H7 (cell line): ENCODE measurements at places on chromosomes 16 and 17.

DNA sequence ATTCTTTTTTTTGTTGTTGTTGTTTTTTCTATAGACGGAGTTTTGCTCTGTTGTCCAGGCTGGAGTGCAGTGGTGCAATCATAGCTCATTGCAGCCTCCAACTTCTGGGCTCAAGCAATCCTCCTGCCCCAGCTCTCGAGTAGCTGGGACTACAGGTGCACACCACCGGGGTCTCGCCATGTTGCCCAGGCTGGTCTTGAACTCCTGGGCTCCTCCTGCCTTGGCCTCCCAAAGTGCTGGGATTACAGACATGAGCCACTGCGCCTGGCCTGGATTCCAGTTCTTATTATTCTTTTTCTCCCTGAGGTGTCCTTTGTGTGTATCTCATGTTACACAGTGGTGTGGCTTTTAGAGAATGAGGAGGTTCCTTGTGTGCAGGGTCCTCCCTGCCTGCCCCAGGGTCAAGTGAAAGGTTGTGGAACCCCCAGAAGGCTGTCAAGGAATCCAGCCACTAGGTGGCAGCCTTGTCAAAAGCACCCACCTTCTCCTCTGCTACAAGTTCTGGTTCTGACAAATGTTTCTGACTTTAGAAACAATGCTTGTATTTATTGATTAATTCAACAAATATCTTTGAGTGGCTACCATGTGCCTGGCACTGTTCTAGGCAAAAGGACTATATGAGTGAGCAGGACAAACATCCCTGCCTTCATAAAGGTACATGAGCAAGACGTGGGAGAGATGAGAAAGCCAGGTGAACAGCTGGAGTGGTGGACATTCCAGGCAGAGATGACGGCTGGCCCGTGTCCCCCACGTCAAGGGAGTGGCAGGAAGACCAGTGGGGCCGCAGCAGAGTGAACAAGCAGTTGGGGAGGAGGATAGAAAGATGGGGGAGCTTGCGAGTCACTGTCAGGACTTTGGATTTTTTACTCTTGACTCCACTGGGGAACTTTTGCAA is 112.4 kb downstream of the SPECC1 start:
- peak; percentile 82 for DNase-seq

DNA sequence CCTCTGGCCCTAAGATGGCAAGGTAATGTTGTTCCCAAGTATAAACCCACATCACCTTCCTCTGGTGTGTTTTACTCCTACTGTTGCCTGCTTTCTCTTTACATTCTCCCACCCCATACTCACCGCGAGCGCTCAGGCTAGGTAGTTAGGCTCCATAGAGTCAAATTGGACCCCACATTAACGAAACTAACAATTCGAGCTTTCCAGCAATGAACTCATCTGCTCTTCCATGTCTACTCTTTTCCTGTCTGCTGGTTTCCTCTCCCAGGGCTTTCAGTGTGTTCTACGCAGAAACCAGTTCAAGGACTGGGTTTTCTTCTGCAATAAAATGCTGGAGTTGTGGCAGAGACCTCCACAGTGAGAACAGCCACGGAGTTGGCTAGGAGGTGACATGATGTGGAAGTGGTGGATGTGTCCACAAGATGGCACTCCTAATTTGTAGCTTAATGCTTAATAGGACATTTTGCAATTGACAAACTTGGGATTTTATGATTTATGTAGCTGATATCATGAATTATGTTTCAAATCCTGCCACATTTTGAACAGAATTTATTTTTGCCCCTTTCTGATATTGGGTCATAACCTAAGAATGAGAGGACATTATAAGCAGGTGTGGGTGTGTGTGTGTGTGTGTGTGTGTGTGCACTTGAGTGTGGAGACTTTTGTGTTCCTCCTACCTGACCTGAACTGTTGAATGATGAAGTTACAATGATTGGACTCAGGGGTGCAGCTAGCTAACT is 2.2 kb upstream of the UQCRC2 start:
- DNase-seq, result no peak

DNA sequence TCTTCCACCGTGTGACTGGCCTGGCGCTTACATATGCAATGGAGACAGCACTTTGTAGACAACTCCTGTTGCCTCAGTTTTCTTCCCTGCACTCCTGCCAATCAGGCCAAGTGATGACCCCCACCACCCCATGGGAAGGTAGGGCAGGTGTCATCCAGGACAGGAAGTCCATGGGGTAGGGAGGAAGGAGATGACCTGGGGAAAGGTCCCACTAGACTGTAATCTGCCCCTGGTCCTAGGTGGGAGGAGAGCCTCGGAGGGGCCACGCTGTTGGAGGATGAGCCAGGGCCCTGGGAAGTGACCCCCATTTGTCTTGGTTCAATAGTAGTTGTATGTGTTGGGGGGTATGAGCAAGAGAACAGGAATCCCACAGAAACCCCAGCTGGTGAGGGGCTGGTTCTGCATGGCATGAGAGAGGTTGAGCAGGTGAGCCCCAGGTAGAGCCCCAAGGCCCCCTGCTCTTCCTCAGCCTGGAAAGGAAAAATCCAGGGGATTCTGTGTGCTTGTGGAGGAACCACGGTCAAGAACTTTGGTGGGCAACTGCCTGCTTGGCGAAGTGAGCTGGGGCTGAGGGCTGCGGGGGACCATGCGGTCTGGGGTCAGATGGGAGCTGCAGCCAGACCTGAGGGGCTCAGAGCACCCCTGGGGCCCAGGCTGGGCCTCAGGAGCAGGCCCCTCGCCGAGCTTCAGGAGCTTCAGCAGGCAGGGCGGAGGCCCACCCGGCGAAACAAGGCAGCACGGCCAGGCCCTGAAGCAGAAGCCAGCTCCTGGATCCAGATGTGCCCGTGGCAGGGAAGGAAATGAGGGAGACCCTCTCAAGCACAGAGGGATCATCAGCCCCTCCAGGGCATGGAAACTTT is 50.7 kb downstream of the NT5M start:
- DNase-seq, result peak; percentile 43

GRCh38 chr17:13957636-13958035 is 111.7 kb upstream of the COX10 start:
- no peak for DNase-seq

- no peak for DNase-seq
Observed at GRCh38 chr17:37179893-37180292, 195.9 kb upstream of the C17orf78 start.

DNA sequence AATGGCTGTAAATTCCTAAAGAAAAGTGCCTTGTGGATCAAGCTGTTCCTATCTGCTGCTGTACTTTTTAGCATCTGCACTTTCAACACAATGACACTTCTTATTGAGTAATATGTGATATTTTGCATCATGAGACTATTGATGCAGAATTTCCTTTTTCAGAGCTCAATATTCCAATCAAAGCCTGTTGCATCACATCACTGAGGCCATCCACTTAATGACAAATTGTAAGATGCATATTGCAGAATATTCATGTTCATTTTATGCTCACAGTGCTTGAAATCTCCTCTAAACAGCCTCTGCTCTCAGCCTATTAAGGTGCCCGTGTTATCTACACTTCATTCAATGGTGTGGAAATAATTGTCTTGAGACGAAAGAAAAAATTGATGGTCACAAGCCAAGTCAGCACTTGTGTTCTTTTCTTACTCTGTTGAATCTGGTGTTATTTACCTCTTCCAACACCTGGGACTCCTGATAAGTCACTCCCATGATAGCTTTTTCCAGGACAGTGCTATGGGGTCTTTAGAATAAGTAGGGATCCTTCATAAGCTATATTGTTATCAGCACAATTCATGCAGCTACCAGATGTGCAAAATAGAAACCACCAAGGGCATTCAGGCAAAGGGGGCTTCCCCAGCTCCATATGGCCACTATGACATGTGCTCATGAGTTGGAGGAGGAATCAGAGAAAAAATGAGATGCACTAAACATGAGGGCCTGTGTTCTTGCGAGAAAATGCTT is 9.3 kb upstream of the SKAP1 start:
- no peak for DNase-seq

- DNase-seq, result no peak
Observed at GRCh38 chr17:61196302-61196704, 203.3 kb upstream of the TBX2 start.

GRCh38 chr17:33944412-33944811 is 310.7 kb upstream of the CCL2 start:
- DNase-seq, result no peak

DNA sequence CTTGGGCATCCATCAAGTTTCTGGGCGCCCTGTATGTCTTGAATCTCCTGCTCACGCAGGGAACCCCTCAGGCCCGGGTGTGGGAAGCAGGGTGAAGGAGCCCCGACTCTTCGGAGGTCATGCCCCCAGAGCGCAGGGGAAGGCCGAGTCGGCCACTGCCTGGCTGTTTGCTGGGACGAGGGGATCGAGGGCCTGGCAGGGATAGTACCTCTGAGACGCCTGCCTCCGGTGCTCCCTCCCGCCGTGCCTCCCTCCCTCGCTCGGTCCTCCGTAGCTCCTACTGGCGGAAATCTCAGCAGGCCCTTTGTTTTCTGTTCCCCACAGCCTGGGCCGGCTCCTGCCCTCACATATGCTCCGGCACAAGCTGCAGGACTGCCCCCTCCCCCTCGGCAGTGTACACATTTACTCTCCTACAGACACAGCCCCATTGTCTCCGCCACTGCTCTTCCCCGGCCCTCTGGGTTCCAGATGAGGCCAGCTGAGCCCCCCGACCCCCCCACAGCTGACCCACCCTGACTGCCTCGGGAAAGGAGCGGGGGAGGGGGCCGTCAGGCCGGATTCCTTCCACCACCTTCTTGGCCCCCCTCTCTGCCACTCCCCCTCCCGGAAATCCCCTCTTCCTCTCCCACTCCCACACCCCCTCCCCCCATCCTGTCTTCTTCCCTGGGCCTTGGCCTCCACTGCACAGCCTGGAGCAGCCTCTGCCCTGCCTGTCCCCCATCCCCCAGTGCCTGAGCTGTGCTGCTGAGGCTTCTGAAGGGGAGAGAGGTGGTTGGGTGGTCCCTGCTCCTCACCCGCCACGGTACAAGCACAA is 1.4 kb downstream of the TRAF4 start:
- peak; percentile 83 for DNase-seq

GRCh38 chr16:88599092-88599733 is 29.0 kb downstream of the ZC3H18 start:
- no peak for DNase-seq

GRCh38 chr16:24013864-24014645 is 178.3 kb downstream of the PRKCB start:
- DNase-seq, result no peak

DNA sequence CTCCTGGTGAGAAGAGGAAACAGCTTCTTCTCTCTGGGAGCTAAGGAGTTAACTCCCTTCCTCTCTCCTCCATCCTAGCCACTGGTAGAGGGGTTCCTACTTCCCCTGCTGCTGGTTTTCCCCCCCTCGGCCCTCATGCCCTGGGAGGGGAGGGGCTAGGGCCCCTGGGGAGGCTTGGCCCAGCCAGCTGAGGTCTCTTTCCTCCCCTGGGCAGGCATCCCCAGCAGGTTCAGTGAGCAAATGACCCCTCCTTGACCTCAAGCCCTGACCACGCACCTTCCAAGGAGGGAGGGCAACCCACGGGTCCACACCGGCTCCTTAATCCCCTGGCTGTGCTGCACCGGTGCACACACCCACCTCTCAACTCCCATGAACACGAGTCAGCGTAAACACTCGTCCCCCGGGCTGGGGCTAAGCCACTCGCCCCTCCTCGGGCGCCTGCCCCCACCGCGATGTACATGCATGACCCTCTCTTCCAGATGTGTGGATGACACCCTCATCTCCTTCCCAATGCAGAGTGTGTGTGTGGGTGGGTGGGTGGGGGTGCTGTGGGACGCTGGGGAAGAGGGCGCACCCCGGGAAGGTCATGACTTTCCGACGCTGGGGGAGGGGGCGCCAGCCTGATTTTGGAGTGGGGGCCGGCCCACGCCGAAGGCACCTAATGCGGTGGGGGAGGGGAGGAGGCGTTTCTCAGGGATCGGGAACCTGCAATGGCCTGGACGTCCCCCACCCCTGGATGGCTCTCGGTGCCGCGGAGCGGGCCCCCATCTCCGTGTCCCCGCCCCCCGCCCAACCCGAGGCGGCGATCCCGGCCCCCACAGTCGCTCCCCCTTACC is 33.7 kb downstream of the SRCIN1 start:
- DNase-seq, result peak; percentile 95

DNA sequence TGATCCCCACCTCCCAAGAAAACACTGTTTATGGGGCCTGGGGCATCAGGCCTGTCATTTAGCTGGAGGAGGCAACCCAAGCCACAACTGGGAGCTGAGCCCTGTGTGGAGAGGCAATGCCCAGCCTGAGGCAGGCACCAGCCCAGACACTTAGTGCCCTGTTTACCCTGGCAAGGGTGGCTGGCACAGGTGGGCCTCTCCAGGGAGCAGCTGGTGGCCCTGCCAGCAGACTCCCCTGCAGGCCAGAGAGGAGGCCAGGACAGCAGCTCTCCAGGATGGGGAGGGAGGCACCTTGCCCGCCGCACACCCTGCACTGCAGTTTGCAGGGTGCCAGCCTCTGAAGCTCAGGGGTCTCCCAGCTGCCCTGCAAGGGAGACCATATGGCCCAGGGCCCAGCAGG is 9.1 kb upstream of the TMEM92 start:
- peak; percentile 21 for DNase-seq
